ENCODE measurements at places on chromosomes 7 and 10.

GRCh38 chr10:96334616-96335526 is 23.9 kb downstream of the OPALIN start:
- no peak for DNase-seq

DNA sequence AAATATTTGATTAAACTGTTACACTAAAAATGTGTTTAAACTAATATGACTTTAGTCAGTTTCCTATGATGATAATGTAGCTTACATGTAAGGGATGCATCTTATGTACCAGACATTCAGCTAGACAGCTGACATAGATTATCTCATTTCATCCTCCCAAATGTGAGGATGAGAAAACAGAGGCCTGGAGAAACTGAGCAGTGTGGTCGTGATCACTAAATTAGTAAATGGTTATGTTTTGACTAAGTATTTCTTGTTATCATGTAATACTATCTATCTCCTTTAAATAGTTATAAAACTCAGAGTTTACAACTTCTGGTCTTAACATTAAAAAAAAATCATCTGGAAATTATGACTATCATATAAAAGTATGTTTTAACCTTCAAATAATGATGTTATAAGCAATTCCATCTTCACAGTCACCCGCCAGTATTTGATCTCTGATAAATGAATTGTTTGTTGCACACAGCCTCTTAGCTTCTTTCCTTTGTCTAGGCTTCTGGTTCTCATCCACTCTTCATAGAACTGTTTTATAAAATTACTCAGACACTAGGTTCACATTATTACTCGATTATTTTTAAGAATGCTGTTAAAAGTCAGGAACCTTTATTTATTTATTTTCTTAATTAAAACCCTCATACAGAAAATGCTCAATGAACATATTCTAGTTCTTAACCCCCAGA is 33.6 kb upstream of the HDAC9 start:
- DNase-seq = no peak

DNA sequence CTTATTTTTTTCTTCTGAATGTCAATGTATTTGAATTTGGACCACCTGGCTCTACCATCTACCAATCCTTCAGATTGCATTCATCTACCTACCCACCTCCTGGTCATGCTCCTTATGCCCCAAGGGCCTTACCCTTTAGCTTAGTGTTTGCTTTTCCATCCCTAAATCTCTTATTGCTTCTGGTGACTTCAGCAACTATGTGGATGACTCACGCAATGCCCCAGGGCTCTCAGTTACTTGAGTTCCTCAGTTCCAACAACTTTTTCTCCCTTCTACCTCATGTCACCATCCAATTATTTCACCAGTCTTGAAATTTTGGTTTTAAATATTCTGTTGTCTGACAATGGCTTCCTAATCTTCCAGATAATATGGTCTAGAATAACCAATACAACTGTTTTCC is 118.9 kb downstream of the CFAP58 start:
- DNase-seq = no peak

- peak; percentile 79 for DNase-seq
Measured at GRCh38 chr7:13414661-13415107, 574.8 kb downstream of the ETV1 start.

- no peak for DNase-seq
Measured at GRCh38 chr7:19113855-19114550, 3.4 kb downstream of the TWIST1 start.

- no peak for DNase-seq
Measured at GRCh38 chr10:95245425-95246055, 45.3 kb downstream of the PDLIM1 start.

DNA sequence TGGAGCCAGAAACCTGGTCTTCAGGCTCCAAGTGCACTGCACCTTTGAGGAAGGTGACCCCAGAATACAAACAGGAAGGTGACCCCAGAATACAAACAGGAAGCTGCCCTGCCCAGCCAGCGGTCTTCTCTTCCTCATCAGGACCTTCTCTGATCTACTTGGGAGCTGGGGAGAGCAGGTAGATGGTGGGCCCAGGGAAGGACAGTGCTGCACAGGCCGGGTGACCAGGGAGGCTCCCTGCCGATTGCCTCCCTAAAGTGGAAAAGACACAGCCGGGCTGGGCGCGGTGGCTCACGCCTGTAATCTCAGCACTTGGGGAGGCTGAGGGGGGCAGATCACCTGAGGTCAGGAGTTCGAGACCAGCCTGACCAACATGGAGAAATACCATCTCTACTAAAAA is 151.8 kb upstream of the CHST15 start:
- DNase-seq = no peak

GRCh38 chr10:3995302-3996210 is 210.5 kb upstream of the KLF6 start:
- DNase-seq = no peak

DNA sequence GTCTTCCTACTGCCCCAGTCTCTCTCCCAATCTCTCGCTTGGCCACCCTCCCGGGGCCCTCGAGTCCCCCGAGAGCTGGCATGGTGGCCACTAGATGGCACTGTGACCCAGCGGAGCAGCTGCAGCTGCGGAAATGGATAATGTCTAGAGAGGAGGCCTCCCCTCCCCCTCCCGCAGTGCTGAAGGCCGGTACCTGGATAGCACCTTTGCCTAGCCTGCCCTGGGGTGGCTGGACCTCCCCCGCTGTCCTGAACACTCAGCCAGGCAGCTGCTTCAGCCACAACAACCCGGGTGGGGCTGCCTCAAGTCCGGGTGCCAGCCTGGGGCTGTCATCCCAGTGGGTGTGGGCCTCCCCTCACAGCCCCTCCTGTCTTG is 65.2 kb downstream of the GOLGA7B start:
- DNase-seq = peak; percentile 29

DNA sequence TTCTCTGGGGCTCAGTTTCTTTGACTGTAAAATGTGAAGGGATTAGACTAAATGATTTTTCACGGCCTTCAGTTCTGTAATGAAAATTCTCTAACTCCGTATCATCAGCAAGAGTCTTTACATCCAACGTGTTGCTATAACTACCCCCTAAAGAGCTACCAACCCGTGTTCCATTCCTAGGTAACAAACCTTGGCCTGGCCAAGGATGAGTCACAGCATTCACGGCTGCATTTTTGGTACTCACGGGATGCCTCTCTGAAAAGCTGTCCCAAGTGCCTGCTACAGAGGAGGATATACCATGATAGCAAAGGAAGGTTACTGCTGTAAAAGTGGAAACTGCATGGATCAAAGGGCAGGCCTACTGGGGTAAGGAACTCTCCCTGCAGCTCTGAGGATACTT is 5.9 kb downstream of the LRRC4 start:
- DNase-seq = no peak

DNA sequence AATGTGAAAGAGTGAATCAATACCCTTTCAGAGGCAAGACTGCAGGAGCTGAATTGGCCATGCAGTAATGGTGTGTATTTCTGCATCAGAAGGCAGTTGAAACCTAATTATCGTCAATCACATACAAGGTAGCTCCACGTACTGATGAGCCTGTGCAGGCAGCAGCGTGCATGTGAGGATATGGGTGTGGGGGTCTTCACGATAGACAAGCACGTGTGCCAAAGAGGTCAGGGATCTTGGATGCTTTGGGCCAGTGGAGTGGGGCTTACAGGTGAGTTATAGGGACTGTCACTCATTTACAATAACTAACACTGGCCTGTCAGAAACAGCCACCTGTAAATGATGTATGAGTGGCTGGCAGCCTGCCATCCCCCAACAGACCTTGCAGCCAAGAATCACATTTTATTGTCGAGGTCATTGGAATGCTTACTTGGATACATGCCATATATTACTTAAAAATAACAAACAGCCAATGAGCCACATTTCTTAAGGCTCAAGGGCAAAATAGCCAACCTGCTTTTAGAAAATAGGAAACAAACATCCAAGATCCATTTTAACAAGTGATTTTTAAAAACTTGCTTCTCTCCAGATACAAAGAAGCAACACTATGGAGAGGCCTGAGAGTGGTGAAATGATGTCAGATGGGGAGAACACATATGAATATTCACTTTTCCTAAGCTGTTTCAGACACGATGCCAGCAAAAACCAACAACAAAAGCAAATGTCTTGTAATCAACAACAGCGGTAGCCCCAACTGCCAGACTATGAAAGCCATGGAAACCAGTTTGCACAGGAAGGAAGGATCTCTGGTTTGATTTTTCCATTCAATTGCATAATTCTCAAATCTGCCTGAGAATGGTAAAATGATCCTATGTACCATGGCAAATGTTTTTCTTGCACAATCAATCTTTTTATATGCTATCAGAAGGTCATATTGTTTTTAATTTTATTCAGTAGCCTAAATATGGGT is 210.7 kb downstream of the SKAP2 start:
- peak; percentile 40 for DNase-seq

DNA sequence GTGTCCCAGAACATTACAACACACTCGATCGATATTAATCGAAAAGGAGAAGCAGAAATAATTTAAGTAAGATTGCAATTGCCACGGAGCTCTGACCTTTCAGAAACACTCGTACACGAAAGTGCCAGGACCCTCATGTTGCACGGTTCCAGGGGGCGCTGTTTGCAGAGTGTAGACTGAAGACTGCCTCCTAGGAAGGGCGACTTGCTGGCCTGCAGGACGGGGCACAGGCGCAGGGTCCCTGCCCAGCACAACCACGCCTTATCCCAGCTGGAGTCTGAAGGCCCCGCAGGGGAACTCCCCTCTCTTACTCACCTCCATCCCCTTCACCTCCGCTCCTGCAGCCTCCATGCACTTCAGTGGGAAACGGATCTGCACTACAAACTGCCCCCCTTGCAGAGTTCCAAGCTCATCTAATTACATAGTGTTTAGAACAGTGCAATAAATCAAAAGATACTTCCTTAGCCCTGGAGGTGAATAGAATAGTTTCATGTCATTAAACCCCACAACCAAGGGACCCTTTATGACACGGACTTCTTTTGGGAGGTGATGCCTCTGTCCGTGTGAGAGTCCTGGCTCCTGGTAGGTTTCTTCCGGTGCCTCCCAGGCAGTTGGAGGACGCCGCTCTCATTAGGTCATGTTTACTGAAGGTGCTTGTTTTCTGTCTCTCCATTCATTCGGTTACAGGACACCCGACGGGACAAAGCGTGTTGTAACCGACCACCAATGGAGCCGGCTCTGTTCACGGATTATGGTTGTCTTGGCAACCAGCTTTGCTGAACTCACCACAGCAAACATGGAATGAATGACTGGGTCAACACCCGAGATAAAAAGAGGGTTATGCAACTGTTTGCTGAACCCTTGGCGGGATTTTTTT is 262.2 kb downstream of the BAMBI start:
- peak; percentile 97 for DNase-seq

GRCh38 chr10:127937069-127937468 is 30.2 kb downstream of the PTPRE start:
- no peak for DNase-seq

GRCh38 chr7:5431560-5432015 is 8.0 kb upstream of the TNRC18 start:
- DNase-seq = no peak

DNA sequence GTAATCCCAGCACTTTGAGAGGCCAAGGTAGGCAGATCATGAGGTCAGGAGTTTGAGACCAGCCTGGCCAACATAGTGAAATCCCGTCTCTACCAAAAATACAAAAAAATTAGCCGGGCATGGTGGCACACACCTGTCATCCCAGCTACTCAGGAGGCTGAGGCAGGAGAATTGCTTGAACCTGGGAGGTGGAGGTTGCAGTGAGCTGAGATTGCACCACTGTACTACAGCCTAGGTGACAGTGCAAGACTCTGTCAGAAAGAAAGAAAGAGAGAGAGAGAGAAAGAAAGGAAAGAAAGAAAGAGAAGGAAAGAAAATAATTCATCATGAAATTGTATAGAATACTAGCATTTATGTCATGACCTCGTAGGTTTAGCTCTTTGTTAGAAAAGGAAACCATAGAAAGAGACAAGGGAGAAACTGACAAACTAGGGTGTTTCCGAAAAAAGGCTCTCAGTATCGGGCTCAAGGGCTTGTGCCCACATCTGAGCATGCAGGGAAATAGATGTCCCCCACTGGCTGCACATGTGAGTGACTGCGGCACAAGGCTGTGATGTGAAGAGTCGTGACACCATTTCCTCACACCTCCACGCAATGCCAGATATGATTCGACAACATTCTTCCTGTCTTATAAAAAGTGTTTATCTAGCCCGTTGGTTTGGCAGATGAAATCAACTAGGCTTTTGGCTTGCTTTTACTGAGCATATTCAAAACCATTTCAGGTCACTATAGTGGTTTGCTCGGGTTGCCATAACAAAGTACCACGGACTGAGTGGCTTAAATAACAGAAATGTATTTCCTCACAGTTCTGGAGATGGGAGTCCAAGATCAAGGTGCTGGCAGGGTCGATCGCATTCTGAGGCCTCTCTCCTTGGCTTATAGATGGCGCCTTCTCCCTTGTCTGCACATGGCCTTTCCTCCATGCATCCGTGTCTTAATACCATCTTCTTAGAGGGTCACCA is 2.0 kb downstream of the SRGN start:
- DNase-seq = no peak

DNA sequence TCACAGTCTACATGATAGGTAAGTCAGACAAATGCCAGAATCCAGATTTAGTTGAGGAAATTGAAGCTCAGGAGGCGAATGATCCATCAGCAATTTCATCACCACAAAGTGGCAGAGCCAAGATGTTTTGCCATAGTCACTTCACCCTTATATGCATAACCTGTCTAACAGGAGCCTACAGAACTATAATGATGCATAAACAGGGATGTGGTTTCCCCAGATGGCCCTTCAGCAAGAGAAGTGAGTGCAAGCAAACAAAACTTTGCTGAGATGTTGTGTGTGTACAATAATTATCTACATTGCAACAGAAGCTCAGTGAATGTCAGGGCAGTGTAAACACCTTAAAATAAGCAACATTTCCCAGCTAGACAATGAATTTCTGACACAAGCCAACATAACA is 28.6 kb downstream of the PON3 start:
- DNase-seq = no peak

DNA sequence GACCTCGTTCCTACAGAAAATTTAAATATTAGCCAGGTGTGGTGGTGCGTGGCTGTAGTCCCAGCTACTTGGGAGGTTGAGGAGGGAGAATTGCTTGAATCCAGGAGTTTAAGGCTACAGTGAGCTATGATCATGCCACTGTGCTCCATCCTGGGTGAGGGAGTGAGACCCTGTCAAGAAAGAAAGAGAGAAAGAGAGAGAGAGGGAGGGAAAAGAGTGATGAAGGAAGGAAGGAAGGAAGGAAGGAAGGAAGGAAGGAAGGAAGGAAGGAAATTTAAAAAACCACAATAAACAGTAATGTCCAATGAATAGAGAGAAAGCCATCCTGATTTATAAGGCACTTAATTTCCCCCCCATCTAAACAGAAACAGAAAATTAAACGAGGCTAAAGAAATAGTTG is 9.4 kb downstream of the MYPN start:
- no peak for DNase-seq

- DNase-seq = no peak
Measured at GRCh38 chr10:20874261-20874660, 22.9 kb downstream of the NEBL start.

GRCh38 chr10:122206471-122207065 is 64.5 kb upstream of the BTBD16 start:
- DNase-seq = no peak

GRCh38 chr7:43742692-43743091 is 13.4 kb upstream of the COA1 start:
- no peak for DNase-seq

DNA sequence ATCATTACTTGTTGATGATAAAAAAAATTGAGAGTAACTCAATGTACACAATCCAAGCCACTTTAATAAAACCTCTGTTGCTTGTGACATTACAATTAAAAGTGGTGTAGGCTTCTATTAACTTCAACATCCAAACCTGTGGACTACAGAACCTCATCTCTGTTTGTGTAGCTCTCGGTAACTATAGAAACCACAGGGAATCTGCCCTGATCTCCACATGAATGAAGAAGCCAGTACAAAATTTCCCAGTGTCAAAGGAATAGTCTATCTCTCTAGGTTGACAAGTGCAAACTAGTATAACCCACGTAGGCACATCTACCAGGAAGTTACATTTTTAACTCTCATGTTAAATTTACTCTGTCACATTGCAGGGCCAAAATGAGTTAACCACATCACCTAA is 204.3 kb downstream of the CHCHD3 start:
- DNase-seq = no peak

Measured in SHP77 treated with DMSO at 0.1 percent for 48 hours (cell line).